CD4-positive, alpha-beta T cell treated with Interleukin-2 at 100 ng/mL for 4 hours (primary cell): ENCODE measurements at places on chromosomes 1 and 21.

- DNase-seq: peak; percentile 85
Measured at GRCh38 chr1:26317612-26318337, at the start of gene CD52. CD52 (plus strand) TSS chr1:26317958; CDS start chr1:26318018, 60 bp downstream.

- peak; percentile 53 for DNase-seq
Measured at GRCh38 chr1:111598544-111598943, 21.0 kb upstream of the RAP1A start.

DNA sequence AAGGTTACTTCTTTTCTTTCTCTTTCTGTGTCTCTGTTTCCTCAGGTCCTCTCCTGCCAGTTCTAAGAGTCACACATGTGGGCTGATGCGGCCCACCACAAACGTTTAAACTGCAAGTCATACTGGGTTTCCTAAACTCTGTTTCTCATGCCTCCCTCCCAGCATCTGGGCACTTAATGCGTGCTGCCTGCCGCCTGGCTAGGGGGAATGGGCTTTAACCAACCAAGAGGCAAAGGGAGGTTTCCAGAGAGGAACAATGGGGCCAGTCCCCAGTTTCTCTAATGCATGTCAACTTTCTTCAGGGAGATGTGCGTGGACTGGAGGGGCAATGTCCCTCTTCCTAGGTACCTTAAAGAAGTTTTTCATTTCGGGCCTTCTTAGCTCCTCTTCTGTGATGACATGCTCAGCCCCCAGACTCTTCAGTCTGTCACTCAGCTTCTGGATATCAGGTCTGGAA is 19.9 kb upstream of the SRSF4 start:
- no peak for DNase-seq

DNA sequence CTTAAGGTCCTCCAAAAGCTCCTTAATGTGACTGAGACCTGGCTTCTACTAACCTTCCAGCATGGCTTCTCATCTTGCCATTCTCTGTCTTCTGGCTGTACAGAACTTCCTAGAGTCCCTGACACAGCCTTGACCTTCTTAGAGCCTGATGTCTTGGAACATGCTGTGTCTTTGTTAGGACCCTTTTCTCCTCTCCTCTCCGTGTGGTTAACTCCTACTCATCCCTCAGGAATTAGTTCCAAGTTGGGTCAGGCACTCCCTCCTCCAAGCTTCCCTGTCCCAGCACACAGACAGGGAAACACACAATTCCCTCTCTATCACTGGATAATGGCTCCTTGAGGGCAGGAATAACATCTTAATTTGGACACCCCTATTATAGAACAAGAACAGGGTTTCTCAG is 275.4 kb upstream of the USP24 start:
- no peak for DNase-seq

- no peak for DNase-seq
Measured at GRCh38 chr1:216310776-216311175, 112.5 kb downstream of the USH2A start.

GRCh38 chr1:240173836-240174235 is 82.2 kb downstream of the FMN2 start:
- no peak for DNase-seq

DNA sequence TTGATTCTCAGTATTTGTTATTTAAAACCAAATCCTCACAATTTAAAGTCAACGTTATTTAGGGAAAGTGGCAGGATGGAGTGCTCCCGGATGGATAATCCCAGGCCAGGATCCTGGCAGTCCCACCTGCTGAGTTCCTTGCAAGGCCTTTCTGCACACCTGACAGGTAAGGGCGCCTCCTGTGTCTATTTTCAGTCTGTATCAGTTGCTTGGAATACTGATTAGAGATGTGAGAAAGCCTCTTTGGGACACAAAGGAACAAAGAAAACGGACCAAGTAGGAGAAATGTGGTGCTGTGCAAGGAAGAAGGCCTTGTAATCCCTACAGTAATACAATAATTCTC is 12.2 kb downstream of the STYXL2 start:
- DNase-seq: no peak

- DNase-seq: no peak
Measured at GRCh38 chr1:116545359-116545705, 25.5 kb downstream of the CD58 start.

- DNase-seq: no peak
Measured at GRCh38 chr1:22447621-22448111, 4.0 kb upstream of the ZBTB40 start.
